ENCODE measurements at places on chromosomes 11 and 22. TPM values are rescaled to one million over a fixed set of nuclear protein-coding genes. Genes with fewer than 3 reads are reported as not detected.

The PCNX3 gene
- total RNA-seq = 23.8 TPM

The SSTR3 gene
- total RNA-seq = not detected

The CD44 gene
- 260 TPM for total RNA-seq

The OR4X1 gene
- total RNA-seq = not detected

The OR8A1 gene
- not detected for total RNA-seq

The NCAM1 gene
- 0.58 TPM for total RNA-seq

The MUC5AC gene
- total RNA-seq = not detected

The TUB gene
- 4.8 TPM for total RNA-seq

The SAA2 gene
- total RNA-seq = 1.5 TPM

The LIF gene
- total RNA-seq = 79.2 TPM

The TOB2 gene
- total RNA-seq = 9.0 TPM

The GLYAT gene
- not detected for total RNA-seq
